ENCODE measurements at places on chromosomes 5 and 9. TPM values are rescaled to one million over a fixed set of nuclear protein-coding genes. Genes with fewer than 3 reads are reported as not detected.

GRCh38 chr5:159049844-159050315 is 49.8 kb downstream of the EBF1 start:
- H3K27ac ChIP-seq = peak overlapping the region; percentile 78
- H3K4me1 ChIP-seq = peaks cover 8% of the 10 kb centered on the region
- no peak for DNase-seq
- no peaks in the 10 kb centered on the region for H3K36me3 ChIP-seq
- H3K27me3 ChIP-seq = no peaks in the 10 kb centered on the region
- no peak overlapping the region for H3K4me3 ChIP-seq

DNA sequence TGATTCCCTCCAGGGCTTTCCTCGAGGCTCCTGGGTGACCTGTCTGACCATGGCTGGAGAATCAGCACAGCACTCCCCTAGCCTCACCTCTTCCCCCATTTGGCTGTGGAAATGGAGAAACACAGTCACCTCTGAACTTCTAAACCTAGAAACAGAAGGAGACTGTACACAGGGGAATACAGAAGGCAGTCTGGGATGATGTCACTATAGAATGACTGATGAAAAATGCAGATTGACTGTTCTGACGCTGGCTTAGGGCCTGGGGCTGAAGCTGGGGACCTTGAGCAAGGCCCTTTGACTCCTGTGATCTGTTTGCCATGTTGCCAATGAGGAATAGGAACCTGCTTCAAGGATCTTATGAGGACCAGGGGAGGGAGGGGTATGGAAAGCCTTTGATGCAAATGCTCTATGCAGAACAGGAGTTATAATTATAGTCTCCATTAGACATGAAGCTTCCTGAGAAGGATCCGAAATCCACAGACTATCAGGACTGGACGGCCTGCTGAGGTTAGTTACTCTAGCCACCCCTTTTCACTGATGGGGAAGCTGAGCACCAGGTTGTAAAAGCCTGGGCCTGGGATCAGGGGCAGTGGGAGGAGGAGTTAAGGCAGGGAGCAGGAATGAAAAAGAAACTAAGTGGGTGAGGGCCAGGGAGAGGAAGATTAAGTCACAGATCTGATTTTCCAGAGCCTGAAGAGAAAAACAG is 24.4 kb upstream of the ANXA6 start:
- no peaks in the 10 kb centered on the region for H3K4me1 ChIP-seq
- H3K4me3 ChIP-seq = no peak overlapping the region
- DNase-seq = no peak

- no peak overlapping the region for H3K27ac ChIP-seq
- H3K4me3 ChIP-seq = no peak overlapping the region
Observed at GRCh38 chr5:151895660-151896030, 29.0 kb downstream of the GLRA1 start.

MLANA gene
- total RNA-seq = not detected

All from esophagus squamous epithelium (tissue), 5 donors.